ENCODE measurements at places on chromosomes 12 and 14. TPM values are rescaled to one million over a fixed set of nuclear protein-coding genes. Genes with fewer than 3 reads are reported as not detected.
A peak's percentile ranks its signal among the peaks of the same experiment; 100 is the strongest.

GRCh38 chr14:92880351-92880750, 42.6 kb upstream of the CHGA start:
- no peaks in the 10 kb centered on the region for H3K27me3 ChIP-seq
- peak overlapping the region; percentile 17 for H3K27ac ChIP-seq
- peaks cover 16% of the 10 kb centered on the region for H3K4me1 ChIP-seq
- H3K36me3 ChIP-seq, result no peaks in the 10 kb centered on the region
- no peak for DNase-seq

Gene MGP
- polyA plus RNA-seq, result 1,170 TPM

- no peaks in the 10 kb centered on the region for H3K27me3 ChIP-seq
- no peaks in the 10 kb centered on the region for H3K4me1 ChIP-seq
- H3K27ac ChIP-seq, result no peak overlapping the region
- no peaks in the 10 kb centered on the region for H3K36me3 ChIP-seq
- no peak for DNase-seq
- no peak overlapping the region for H3K4me3 ChIP-seq
Observed at GRCh38 chr12:20101046-20101445, 267.3 kb upstream of the PDE3A start.

DNA sequence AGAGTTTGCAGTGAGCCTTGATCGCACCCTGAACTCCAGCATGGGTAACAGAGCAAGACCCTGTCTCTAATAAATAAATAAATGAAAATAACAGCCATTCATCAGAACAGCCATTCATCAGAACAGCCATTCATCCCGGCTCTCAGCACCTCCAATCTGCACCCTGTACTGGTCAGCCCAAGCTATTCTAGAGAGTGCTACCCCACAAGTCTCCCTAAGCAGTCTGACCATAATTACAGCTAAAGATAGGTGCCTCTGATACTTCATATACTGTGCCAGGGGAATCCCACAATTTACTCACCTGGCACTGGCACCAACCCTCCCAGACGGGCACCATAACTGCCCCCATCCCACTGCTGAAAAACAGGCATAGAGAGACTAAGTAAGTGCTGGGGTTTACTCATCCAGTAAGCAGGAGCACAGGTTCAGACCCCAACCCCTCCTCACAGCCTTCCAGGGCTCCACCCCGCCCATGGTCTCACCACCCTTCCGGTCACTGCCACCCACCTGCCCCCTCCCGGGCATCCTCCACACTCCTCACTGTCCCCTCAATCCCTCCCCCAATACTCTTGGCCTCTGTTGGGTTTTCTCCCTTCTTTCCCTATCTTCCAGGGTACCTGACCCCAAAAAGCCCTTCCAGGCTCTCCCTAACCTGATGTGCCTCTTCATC, 15.2 kb upstream of the EIF5 start:
- no peak overlapping the region for H3K27ac ChIP-seq
- no peak overlapping the region for H3K4me3 ChIP-seq
- H3K27me3 ChIP-seq, result no peaks in the 10 kb centered on the region
- H3K4me1 ChIP-seq, result no peaks in the 10 kb centered on the region
- H3K36me3 ChIP-seq, result no peaks in the 10 kb centered on the region

GRCh38 chr14:55341781-55342180, 69.8 kb downstream of the ATG14 start:
- no peak overlapping the region for H3K27ac ChIP-seq
- H3K27me3 ChIP-seq, result no peaks in the 10 kb centered on the region
- H3K36me3 ChIP-seq, result no peaks in the 10 kb centered on the region

DNA sequence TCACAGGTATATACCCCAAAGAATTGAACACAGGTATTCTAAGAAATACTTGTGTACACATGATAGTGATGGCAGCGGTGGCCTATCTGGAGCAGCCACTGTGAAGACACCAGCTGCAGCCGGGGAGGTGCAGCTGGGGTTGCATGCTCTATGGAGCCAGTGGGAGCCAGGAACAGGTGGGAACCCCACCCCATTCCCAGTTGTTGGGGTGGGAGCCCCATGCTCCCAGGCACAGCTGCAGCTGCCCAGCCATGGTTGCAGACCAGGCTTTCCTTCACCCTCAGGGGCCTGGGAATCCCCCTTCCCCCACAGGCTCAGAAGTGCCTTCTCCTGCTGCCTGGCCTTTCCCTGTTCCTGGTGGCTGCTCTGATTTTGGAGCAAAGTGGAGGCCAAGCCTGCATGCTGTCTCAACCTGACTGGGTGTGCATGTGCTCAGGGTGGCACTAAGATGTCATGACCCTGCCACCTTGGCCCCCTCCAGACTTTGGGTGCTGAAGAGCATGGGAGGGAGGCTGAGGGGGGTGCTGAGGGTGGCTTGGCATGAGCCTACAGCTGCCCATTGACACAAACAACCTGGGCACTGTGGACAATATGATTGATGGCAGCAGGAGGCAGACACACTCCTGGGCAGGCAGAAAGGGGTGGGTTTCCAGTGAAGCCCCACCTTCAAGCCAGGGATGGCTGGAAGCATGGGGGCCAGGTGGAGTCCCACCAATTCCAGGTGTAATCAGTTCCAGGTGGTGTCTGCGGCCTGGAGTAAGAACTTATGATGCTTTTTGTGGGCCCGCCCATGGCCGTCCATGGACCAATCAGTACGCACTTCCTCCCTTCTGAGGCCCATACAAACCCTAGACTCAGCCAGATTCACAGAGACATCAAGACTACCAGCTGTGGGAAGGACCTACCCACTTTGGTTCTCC, 234.7 kb downstream of the ADGRD1 start:
- H3K36me3 ChIP-seq, result no peaks in the 10 kb centered on the region
- no peak overlapping the region for H3K27ac ChIP-seq
- H3K4me3 ChIP-seq, result no peak overlapping the region
- no peaks in the 10 kb centered on the region for H3K4me1 ChIP-seq
- H3K27me3 ChIP-seq, result no peaks in the 10 kb centered on the region

GRCh38 chr12:24138041-24138440, 188.6 kb upstream of the SOX5 start:
- no peaks in the 10 kb centered on the region for H3K27me3 ChIP-seq
- H3K36me3 ChIP-seq, result no peaks in the 10 kb centered on the region
- no peak overlapping the region for H3K4me3 ChIP-seq

DNA sequence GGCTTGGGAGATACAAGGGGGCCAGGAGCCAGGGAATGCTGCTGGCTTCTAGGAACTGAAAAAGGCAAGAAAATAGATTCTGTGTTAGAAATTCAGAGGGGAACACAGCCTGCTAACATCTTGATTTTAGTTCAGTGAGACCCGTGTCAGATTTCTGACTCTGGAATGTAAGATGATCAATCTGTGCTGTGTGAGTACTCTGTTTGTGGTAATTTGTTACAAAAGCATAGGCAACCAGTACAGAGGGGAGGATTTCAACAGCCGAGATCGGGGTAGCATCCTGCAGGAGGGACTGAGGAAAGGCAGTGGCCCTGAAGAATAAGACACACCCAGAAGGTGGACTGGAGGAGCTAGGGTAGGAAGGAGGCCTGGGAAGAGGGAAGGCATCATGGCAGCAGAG, 410.0 kb upstream of the CCDC196 start:
- H3K4me3 ChIP-seq, result no peak overlapping the region
- no peaks in the 10 kb centered on the region for H3K4me1 ChIP-seq
- H3K27me3 ChIP-seq, result no peaks in the 10 kb centered on the region
- no peak overlapping the region for H3K27ac ChIP-seq
- no peaks in the 10 kb centered on the region for H3K36me3 ChIP-seq

Gene PTHLH
- 0.30 TPM for polyA plus RNA-seq

DNA sequence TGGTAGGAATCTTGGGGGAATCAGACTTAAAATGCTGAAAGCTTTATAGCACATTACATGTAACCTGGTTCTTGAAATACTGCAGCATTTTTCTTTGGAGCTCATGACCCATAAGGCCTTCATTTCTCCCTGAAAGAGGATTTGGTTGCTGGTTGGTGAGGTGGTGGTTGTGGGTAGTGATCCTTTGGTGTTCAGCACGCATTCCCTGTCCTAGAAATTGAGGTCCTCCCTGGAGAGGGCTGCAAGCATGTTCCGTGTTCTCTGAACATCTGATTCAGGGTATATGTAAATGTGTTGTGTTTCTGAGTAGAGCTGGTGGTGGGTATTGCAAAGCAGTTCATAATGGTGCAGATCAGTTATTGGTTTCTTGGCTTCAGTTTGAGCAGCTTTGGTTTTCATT, 2.0 kb downstream of the SCN8A start:
- H3K27ac ChIP-seq, result no peak overlapping the region
- no peak for DNase-seq
- H3K4me1 ChIP-seq, result no peaks in the 10 kb centered on the region

Gene TMEM121
- 2.0 TPM for polyA plus RNA-seq

Gene TRHDE
- 2.0 TPM for polyA plus RNA-seq

GRCh38 chr14:20799456-20799891, 3.2 kb downstream of the RNASE1 start:
- peaks cover 12% of the 10 kb centered on the region for H3K4me1 ChIP-seq
- peak overlapping the region; percentile 52 for H3K4me3 ChIP-seq
- no peak for DNase-seq
- H3K27me3 ChIP-seq, result no peaks in the 10 kb centered on the region
- no peaks in the 10 kb centered on the region for H3K36me3 ChIP-seq

GRCh38 chr12:94769776-94770759, 119.7 kb upstream of the TMCC3 start:
- DNase-seq, result no peak
- H3K27me3 ChIP-seq, result no peaks in the 10 kb centered on the region
- H3K4me3 ChIP-seq, result no peak overlapping the region
- H3K36me3 ChIP-seq, result no peaks in the 10 kb centered on the region
- no peak overlapping the region for H3K27ac ChIP-seq

- H3K27me3 ChIP-seq, result no peaks in the 10 kb centered on the region
- H3K27ac ChIP-seq, result no peak overlapping the region
- no peaks in the 10 kb centered on the region for H3K4me1 ChIP-seq
- no peaks in the 10 kb centered on the region for H3K36me3 ChIP-seq
- DNase-seq, result peak; percentile 64
Observed at GRCh38 chr12:126747530-126748149, 1519.3 kb upstream of the TMEM132C start.

- DNase-seq, result no peak
- H3K27ac ChIP-seq, result no peak overlapping the region
- no peaks in the 10 kb centered on the region for H3K36me3 ChIP-seq
- no peaks in the 10 kb centered on the region for H3K27me3 ChIP-seq
- no peaks in the 10 kb centered on the region for H3K4me1 ChIP-seq
- no peak overlapping the region for H3K4me3 ChIP-seq
Observed at GRCh38 chr12:30996752-30997151, 70.2 kb downstream of the TSPAN11 start.

DNA sequence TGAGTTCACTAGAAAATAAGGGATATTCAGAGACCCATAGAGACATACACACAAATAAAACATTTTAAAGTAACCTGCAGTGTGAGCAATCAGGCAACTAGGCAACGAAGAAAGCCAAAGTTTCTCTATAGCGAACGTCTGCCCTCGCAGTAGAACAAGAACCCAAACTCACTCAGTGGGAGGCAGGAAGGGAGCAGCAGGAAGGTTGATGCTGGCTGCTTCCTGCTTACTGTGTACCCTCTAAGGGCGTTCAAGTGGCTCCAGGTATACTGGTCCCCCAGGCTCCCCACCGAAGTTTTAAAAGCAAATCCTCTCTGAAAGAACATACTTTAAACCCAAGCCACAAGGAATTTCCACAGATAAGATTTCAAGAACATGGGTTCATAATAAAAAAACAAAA, 249.3 kb downstream of the FOXN3 start:
- peaks cover 29% of the 10 kb centered on the region for H3K4me1 ChIP-seq
- no peak overlapping the region for H3K27ac ChIP-seq
- no peak for DNase-seq

DNA sequence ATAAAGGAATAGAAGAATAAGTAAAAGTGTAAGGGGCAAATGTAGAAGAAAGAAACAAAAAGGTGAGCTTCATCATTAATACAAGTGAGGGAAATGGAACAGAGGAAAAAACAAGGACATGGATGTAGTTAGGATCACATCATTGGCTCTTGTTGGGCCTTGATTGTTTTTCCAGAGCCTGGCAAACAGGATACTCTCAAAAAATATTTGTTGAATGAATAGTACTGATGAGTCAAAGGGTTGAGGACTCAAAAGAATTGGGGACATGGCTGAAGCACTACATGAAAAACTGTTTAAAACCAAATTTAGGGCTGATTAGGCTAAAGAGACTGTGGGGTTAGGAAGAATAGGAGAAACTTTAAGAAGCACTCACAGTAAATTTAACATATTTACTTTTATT, 11.4 kb upstream of the SRP54 start:
- no peaks in the 10 kb centered on the region for H3K36me3 ChIP-seq
- H3K4me3 ChIP-seq, result no peak overlapping the region
- H3K4me1 ChIP-seq, result no peaks in the 10 kb centered on the region
- no peaks in the 10 kb centered on the region for H3K27me3 ChIP-seq
- no peak for DNase-seq

Gene GZMH
- polyA plus RNA-seq, result 6.5 TPM

- H3K4me1 ChIP-seq, result peaks cover 16% of the 10 kb centered on the region
- H3K27me3 ChIP-seq, result no peaks in the 10 kb centered on the region
- peak; percentile 30 for DNase-seq
- peak overlapping the region; percentile 13 for H3K27ac ChIP-seq
- no peaks in the 10 kb centered on the region for H3K36me3 ChIP-seq
Observed at GRCh38 chr12:91774434-91774921, 371.2 kb downstream of the BTG1 start.

GRCh38 chr12:124861898-124862676, 1.6 kb downstream of the SCARB1 start:
- H3K4me1 ChIP-seq, result peaks cover 54% of the 10 kb centered on the region
- DNase-seq, result no peak
- H3K27me3 ChIP-seq, result no peaks in the 10 kb centered on the region
- peak overlapping the region; percentile 68 for H3K4me3 ChIP-seq
- H3K36me3 ChIP-seq, result no peaks in the 10 kb centered on the region

- DNase-seq, result no peak
- H3K27me3 ChIP-seq, result no peaks in the 10 kb centered on the region
- no peaks in the 10 kb centered on the region for H3K36me3 ChIP-seq
- no peak overlapping the region for H3K4me3 ChIP-seq
- no peaks in the 10 kb centered on the region for H3K4me1 ChIP-seq
Observed at GRCh38 chr14:102708494-102708893, 68.8 kb upstream of the TRAF3 start.

Gene LRRC10
- not detected for polyA plus RNA-seq

GRCh38 chr14:101963052-101963451, 1.3 kb upstream of the DYNC1H1 start:
- DNase-seq, result no peak
- no peak overlapping the region for H3K4me3 ChIP-seq
- H3K27ac ChIP-seq, result no peak overlapping the region
- no peaks in the 10 kb centered on the region for H3K27me3 ChIP-seq
- peaks cover 7% of the 10 kb centered on the region for H3K4me1 ChIP-seq

Gene IQSEC3
- polyA plus RNA-seq, result 0.59 TPM

- H3K27me3 ChIP-seq, result no peaks in the 10 kb centered on the region
- no peak overlapping the region for H3K27ac ChIP-seq
- no peaks in the 10 kb centered on the region for H3K4me1 ChIP-seq
- H3K4me3 ChIP-seq, result no peak overlapping the region
Observed at GRCh38 chr14:100729982-100730381, 3.3 kb downstream of the DLK1 start.
